Activated naive CD4-positive, alpha-beta T cell treated with Interleukin-2 at 50 U/mL for 16 hours (primary cell): ENCODE measurements at places on chromosomes 6 and 20.
A peak's percentile ranks its signal among the peaks of the same experiment; 100 is the strongest.

- DNase-seq = no peak
Measured at GRCh38 chr6:35722121-35722761, 14.6 kb upstream of the ARMC12 start.

GRCh38 chr6:110529355-110529754 lies 52.9 kb upstream of the SLC22A16 start:
- no peak for DNase-seq

DNA sequence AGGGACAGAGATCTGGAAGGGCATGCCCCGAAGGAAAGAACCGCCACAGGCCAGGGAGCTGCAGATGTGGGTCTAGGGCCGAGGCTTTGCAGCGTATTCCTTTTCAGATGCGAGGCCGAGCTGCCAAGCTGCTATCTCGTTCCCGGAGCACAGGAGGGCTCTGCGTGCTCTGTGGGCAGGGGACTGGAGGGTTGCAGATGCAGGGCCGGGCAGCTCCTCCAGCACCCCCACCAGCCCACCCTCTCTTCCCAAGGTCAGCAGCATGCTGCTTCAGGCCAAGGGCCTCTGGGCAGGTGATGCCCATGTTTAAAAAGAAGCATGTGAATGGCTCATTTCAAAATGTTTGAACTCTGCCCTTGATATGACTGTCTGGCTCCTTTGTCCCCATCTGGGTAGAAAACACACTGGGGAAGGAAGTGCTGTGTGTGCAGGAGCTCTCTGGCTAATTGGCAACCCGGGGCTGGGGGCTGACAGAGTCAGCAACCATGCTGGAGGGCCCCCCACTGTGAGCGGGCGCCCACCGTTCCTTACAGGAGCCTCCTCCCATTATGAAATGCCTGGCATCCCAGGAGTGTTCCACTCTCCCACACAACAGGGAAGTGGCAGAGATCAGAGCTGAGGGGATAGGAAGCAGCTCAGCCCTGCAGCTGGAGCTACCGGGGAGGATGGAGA lies 353.3 kb downstream of the ZFAND3 start:
- DNase-seq = no peak

- no peak for DNase-seq
Measured at GRCh38 chr6:118198746-118199145, 291.7 kb downstream of the SLC35F1 start.

- DNase-seq = peak; percentile 61
Measured at GRCh38 chr6:155327326-155328073, 13.2 kb upstream of the TFB1M start.

- no peak for DNase-seq
Measured at GRCh38 chr20:32672982-32673851, 524 bp downstream of the C20orf203 start.

GRCh38 chr6:13733178-13733887 lies 21.7 kb upstream of the RANBP9 start:
- no peak for DNase-seq

DNA sequence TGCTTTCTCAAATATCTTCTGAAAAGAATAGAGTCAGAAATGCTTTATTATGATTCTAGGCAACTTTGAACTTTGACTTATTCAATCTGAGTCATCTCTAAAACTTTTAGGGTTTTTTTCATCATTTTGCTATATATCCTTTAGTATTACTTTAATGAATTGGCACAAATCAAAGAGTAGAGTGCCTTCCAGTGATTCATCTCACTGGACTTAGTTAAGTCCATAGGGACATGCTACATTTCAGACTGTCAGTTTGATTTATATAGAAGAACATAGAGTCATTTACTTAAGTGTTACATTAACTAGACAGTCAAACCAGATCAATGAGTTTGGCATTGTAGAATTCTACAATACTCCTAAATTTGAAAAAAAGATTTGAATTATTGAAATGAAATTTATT lies 1235.7 kb upstream of the MAP3K7 start:
- DNase-seq = no peak

DNA sequence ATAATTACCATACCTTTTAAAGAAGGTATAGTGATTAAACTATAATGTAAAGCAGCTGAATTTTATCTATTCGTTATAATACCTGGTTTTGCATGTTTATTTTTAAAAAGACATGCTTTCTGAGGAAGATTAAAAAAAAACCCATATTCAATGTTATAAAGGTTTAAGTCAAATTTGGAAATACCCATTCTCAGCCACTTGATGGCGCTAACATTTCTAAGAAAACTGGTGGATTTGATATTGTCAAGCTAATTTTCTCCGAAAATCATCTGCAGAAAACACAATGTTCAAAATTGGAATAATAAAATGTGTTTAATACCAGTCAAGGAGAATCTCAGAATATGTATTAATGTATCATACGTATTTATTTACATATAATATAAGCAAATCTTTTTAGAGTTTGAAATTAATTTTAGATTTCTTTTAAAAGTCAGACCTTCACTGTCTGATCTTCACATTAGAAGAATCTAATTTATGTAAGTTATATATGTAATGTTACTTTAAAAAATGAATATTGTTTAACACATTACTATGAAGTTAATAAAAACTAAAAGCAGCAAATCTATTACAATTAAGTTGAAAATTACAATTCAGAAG lies 35.0 kb downstream of the SHPRH start:
- no peak for DNase-seq

DNA sequence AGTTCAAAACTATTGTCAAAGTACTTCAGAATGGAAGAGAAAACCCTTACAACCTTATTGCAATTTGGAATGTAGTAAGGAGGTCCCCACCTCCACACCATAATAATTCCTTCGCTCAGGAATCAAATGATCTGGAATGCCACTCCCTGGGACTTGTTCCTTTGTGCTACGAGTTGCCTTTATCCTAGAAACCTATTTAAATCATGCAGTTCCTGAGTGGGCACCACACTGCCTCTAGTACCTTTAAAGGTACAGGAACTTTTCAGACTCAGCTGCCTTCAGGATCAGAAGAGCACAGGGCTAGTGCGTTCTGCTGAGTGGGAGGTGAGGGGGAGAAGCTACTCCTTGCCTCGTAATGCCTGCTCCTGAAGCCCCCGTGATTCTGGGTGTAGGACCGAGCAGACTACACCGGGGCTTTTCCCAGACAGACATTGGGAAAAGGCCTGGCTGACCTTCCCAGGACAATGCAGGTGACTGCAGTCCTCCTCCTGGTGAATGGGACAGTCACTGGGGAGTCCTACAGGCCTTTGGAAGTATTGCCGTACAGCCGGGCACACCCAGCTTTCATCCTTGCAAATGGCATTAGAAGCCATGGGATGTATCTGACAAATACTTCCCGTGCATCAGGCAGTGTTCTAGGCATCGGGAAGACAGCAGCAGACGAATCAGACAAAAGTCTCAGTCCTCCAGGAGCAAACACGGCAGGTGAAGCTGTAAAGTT lies 11.8 kb upstream of the TUBB2B start:
- no peak for DNase-seq

GRCh38 chr20:20450521-20450920 lies 82.6 kb downstream of the INSM1 start:
- DNase-seq = no peak

GRCh38 chr6:107218142-107218541 lies 102.8 kb upstream of the BEND3 start:
- no peak for DNase-seq

- DNase-seq = no peak
Measured at GRCh38 chr6:167091026-167091804, 31.7 kb upstream of the CCR6 start.

GRCh38 chr20:64220891-64221527 lies 34.5 kb upstream of the PCMTD2 start:
- DNase-seq = no peak

- DNase-seq = no peak
Measured at GRCh38 chr6:138849791-138850190, 53.9 kb downstream of the ECT2L start.

DNA sequence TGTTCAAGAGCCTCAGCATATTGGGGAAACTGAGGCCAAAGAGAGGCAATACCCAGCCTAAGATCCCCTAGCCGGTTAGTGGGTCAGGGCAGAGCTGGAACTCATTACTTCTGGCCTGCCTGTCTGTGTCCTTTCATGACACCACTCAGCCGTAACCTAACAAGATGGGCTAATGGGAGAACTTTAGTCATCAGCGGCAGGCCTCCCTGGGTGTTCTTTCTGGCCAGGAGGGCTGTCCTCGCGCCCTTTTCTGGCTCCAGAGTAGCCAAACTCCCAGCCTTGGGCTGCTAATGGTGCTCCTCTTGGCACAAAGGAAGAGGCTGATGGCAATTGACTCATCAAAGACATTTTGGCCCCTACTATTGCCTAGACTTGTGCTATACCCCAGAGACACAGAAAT lies 76.6 kb downstream of the NCR2 start:
- no peak for DNase-seq

- no peak for DNase-seq
Measured at GRCh38 chr6:155738602-155739105, 283.0 kb upstream of the NOX3 start.

DNA sequence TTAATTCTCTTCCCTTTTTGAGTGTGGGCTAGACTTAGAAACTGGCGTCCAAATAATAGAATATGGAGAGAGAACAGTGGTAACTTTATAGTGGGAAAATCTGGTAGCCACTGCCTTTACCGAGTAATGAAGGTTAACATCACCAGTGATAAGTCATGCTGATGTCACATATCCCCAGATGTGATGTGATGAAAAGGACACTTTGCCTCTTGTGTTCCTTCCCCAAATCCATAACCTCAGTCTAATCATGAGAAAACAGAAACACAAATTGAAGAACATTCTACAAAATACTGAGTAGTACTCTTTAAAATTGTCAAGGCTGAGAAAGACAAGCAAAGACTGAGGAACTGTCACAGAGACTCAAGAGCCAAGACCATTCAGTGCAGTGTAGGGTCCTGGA lies 17.8 kb downstream of the ANKS1A start:
- no peak for DNase-seq

DNA sequence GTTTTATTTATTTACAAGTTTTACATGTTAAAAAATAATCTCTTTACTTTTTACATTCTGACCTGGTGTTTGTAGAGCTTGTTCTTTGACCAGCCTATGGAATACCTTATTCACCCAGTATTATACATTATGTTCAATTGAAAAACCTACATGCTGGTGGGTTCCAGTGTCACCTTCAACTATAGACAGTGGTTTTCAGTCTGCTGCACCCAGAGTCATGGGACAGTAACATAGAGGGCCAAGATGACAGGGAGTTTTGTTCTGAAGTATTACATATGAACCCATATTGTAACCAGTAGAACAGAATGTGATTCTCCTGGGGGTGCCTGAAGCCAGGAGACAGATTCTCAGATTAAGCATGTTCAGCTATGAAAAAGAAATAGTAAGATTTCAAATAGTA lies 139.5 kb upstream of the SCGN start:
- DNase-seq = no peak

DNA sequence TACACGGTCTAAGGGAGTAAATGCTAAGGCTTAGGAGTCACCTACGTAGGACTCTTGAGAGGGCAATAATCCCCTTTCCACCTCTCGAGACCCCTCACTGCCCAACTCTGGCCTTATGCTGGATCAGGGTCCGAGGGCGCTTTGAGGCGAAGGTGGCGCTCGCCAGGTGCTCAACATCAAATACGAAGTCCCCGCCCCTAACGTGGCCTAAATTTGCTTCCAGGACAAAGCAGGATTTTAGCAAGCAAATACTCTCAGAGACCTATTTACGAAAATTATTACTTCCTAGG lies 406 bp upstream of the TRIM26 start:
- no peak for DNase-seq

- no peak for DNase-seq
Measured at GRCh38 chr6:18820725-18821124, 433.6 kb downstream of the RNF144B start.

DNA sequence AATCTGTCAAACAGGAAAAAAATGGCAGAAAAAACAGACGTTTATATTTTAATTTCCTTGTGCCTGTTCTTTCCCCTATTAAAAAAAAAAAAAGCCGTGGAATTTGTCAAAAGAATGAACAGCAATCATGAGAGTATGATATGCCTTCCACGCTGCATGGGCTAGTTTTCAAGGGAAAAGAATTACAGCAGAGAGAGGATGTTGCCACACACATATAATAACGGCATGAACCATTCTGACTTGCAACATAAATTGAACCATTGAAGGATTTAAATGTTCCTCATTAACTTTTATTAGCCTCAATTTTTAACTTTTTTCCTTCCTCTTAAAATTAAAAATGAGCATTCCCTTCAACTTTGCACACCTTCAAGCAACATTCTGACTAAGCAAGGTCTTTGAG lies 301.8 kb downstream of the FOXC1 start:
- no peak for DNase-seq

- peak; percentile 57 for DNase-seq
Measured at GRCh38 chr20:57748601-57749130, 38.9 kb upstream of the PMEPA1 start.

GRCh38 chr6:32337186-32337805 lies 34.4 kb downstream of the TSBP1 start:
- DNase-seq = no peak

DNA sequence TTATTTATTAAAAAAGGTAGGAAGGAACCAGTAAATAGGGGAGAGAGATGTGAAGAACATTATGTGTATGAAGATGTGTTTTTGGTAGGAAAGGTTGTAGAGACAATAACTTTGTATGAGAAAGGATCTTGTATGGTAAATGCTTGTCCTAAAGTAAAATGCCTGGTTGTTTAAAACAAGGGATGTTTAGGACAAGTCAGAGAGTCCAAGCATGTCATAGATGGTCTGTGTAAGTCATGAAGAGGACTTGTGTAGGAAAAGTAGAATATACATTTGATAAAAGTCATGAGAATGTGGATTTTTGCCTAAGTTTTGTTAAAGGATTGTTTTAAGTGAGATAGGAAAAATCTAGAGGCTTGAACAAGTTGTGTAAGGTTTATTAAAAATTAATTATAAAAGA lies 325.1 kb downstream of the CDH26 start:
- DNase-seq = no peak
